ENCODE measurements at places on chromosomes 1 and 21.

DNA sequence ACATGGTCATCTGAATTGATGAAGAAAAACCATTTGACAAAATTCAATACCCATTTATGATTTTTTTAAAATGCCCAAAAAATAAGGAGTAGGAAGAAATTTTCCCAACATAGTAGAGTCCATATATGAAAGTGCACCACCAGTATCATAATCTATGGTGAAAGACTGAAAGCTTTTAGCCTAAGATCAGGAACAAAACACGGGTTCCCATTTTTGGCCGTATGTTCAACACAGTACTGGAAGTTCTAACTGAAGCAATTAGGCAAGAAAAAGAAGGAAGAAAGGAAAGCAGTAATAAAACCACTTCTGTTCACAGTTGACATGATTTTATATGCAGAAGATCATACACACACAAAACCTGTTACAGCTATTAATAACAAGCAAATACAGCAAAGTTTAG, 227.8 kb upstream of the RAB4A start:
- no peaks in the 10 kb centered on the region for H3K27me3 ChIP-seq
- no peaks in the 10 kb centered on the region for H3K36me3 ChIP-seq
- H3K4me1 ChIP-seq, result no peaks in the 10 kb centered on the region
- DNase-seq, result no peak

DNA sequence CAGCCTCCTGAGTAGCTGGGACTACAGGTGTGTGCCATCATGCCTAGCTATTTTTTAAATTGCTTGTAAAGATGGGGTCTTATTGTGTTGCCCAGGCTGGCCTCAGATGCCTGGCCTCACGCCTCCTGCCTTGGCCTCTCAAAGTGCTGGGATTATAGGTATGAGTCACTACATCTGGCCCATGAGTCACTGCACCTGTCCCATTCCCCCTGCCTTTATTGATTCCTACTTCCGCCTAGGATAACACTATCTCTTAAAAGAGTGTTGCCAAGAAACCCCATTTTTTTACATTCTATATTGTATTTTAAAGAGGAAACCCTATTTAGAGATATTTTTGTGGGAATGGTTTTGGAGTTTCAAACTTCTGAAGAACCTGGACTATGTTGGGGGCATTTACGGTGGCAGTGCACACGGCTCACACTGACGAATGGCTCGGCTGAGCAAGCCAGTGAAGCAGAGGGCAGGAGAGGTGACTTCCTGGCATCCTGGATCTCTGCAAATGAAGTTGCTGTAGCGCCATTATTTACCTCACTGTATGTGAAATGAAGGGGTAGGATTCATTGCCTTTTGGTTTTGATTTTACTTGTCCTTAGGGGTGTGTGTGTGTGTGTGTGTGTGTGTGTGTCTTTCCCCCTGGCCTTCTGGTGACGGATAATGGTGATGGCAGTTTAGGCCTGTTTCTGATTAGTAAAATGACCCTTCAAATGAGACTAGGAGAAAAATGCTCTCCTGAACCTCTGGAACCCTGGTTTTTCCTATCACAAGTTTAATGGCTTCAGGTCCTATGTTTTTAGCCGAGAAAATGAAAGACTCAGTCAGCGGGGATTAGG, 22.5 kb downstream of the KIF26B start:
- H3K4me1 ChIP-seq, result no peaks in the 10 kb centered on the region
- no peaks in the 10 kb centered on the region for H3K27me3 ChIP-seq
- no peak for DNase-seq
- H3K36me3 ChIP-seq, result no peaks in the 10 kb centered on the region
- H3K27ac ChIP-seq, result no peak overlapping the region

GRCh38 chr1:79549201-79549600, 542.7 kb upstream of the ADGRL4 start:
- H3K4me3 ChIP-seq, result no peak overlapping the region
- no peak overlapping the region for H3K27ac ChIP-seq
- H3K4me1 ChIP-seq, result no peaks in the 10 kb centered on the region
- no peaks in the 10 kb centered on the region for H3K36me3 ChIP-seq

DNA sequence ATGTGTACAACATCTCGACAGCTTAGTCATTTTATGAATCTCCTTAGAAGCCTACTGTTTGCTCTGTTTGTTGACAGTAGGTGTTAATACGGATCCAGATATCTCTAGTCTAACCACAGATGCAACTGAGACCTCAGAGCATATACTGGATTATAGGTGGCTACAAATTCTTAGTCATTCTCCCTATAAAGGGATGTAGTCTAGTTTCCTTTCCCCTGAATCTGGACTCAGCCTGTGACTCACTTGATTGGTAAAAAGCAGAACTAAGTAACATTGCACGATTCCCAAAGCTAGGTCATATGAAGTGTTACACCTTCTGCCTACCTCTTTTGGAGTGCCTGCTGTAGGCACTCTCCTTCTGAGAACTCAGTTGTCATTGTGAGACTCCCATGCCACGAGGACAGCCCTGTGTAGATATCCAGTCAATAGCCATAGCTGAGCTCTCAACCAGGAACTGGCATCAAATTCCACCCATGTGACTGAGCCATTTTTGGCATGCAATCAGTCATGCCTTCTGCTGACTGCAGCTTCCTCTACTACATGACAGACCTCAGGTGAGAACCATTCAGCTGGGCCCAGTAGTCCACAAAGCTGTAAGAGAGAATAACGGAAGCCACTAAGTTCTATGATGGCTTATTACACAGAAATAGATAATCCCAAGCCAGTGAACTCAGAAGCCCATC, 135.9 kb upstream of the CHRM3 start:
- no peak for DNase-seq
- H3K36me3 ChIP-seq, result no peaks in the 10 kb centered on the region
- no peak overlapping the region for H3K4me3 ChIP-seq

- H3K4me3 ChIP-seq, result no peak overlapping the region
- no peak overlapping the region for H3K27ac ChIP-seq
- no peak for DNase-seq
- no peaks in the 10 kb centered on the region for H3K27me3 ChIP-seq
- H3K36me3 ChIP-seq, result no peaks in the 10 kb centered on the region
Measured at GRCh38 chr1:212118872-212119260, 83.3 kb downstream of the DTL start.

DNA sequence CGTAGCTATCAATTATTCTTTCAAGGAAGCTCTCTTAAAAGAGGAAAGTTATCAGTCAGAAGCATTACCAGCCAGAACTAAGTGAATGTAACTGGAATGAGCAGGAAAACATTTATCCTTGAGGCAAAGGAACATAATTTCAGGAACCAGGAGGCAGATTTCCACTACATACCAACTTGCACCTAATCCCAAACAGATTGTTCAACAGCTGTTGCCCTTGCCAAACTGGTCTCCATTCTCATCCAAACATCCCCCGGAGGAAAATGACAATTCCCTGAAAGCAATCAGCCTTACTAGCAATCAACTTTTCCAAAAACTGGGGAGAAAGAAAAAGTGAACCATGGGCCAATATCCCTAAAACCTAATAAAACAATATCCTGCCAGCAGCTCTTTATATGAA, 35.0 kb downstream of the ENAH start:
- no peaks in the 10 kb centered on the region for H3K27me3 ChIP-seq
- no peak overlapping the region for H3K27ac ChIP-seq
- no peaks in the 10 kb centered on the region for H3K36me3 ChIP-seq
- H3K4me1 ChIP-seq, result peaks cover 5% of the 10 kb centered on the region
- H3K4me3 ChIP-seq, result no peak overlapping the region

GRCh38 chr1:107264561-107264960, 123.7 kb downstream of the NTNG1 start:
- H3K27ac ChIP-seq, result no peak overlapping the region
- no peaks in the 10 kb centered on the region for H3K4me1 ChIP-seq
- no peaks in the 10 kb centered on the region for H3K27me3 ChIP-seq
- H3K4me3 ChIP-seq, result no peak overlapping the region

DNA sequence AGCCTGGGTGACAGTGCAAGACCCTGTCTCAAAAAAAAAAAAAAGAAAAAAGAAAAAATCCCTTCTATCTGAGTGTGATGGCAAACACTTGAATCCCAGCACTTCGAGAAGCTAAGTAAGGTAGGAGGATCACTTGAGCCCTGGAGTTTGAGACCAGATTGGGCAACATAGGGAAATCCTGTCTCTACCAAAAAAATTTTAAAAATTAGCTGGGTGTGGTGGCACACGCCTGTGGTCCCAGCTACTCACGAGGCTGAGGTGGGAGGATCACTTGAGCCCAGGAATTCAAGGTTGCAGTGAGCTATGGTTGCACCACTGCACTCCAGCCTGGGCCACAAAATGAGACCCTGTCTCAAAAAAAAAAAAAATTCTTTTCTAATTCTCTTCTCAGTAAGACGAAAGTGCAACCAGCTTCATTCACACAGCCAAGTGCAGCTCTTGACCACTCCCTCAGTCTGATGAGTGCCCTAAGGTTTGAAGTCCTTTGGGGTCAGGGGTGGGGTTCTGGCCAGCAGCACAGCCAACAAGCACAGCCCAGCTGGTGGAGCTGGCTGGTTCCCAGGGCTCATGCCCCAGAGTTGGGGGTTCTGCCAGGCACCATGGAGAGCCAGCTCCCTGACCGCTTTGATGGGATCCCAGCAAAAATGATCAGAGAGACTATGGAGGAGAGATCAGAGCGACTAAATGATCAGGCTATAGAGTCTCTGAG, 8.0 kb downstream of the SLC2A5 start:
- no peaks in the 10 kb centered on the region for H3K27me3 ChIP-seq
- no peaks in the 10 kb centered on the region for H3K4me1 ChIP-seq
- H3K4me3 ChIP-seq, result no peak overlapping the region
- no peaks in the 10 kb centered on the region for H3K36me3 ChIP-seq

GRCh38 chr1:154386643-154387352, 18.3 kb upstream of the IL6R start:
- H3K4me1 ChIP-seq, result no peaks in the 10 kb centered on the region
- no peak for DNase-seq
- no peaks in the 10 kb centered on the region for H3K36me3 ChIP-seq
- H3K4me3 ChIP-seq, result no peak overlapping the region

- H3K27ac ChIP-seq, result no peak overlapping the region
- H3K4me3 ChIP-seq, result no peak overlapping the region
Measured at GRCh38 chr1:1833916-1834325, 55.7 kb upstream of the NADK start.

DNA sequence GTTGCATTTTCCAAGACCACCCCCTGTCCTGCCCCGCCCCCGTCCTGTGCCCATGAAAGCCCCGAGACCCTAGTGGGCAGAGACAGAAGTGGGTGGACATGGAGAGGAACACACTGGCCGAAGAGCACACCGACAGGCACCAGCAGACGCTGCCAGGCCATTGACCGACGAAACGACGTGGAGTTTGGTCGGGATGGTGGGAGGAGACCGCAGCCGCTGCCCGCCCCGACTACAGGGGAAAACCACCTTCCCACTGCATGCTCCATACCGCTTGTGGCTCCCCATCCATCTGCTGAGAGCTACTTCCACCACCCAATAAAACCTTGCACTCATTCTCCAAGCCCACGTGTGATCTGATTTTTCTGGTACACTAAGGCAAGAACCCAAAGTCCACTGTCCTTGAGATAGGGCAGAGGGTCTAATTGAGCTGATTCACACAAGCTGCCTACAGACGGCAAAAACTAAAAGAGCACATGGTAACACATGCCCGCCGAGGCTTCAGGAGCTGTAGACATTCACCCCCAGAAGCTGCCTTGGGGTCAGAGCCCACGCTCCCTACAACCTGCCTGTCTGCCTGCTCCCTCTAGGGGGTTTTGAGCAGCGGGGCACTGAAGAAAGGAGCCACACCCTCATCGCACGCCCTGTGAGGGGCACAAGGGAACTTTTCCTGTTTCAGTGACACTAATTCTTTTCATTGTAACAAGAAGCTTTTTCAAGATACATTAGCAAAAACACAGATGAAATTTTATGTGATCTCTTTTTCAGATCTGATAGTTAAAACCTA, 81.2 kb upstream of the RAB3GAP2 start:
- DNase-seq, result no peak
- no peak overlapping the region for H3K27ac ChIP-seq
- no peaks in the 10 kb centered on the region for H3K36me3 ChIP-seq
- H3K4me1 ChIP-seq, result no peaks in the 10 kb centered on the region
- no peaks in the 10 kb centered on the region for H3K27me3 ChIP-seq

DNA sequence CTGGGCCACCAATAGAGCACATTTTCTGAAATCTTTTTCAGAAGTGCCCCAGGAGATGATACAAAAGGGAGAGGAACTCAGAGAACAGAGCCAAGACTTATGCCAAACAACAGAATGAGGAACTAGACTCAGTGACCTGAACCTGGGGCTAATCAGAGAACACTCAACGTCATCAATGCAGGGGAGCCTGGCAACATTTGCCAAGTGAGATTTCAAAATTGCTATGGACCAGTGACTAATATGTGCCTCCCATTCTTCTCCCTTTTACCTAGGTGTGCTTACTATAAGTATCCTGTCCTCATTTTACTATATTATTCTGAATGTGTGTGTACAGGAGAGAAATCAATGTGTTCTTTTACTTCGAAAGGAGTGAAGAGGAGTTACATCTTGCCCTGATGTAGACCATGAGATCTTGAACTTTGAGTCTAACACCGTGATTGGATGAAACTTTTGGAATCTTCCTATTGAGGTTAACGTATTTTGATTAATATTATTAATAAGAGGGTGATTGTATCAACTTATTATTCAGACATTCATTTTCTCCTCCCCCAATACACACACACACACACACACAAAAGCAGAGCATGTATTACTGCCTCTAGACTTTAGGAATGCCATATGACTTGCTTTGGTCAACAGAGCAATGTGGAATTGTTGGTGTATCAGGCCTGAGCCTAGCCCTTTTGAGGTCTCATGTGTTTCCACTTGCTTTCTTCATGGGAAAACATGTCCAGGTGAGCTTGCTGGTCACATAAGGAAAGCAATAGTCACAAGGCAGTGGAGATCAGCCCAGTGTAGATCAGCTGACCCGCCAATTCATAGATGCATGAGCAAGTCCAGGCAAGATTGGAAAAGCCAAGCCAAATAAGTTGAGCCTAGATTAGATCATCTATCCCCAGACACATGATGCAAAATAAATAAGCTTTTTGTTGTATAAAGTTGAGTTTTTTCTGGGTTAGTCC, 80.3 kb upstream of the ETS2 start:
- H3K27ac ChIP-seq, result no peak overlapping the region
- no peaks in the 10 kb centered on the region for H3K36me3 ChIP-seq
- H3K27me3 ChIP-seq, result no peaks in the 10 kb centered on the region
- no peak for DNase-seq
- no peaks in the 10 kb centered on the region for H3K4me1 ChIP-seq

- H3K4me3 ChIP-seq, result no peak overlapping the region
- no peak for DNase-seq
- H3K4me1 ChIP-seq, result no peaks in the 10 kb centered on the region
- no peaks in the 10 kb centered on the region for H3K27me3 ChIP-seq
- H3K36me3 ChIP-seq, result no peaks in the 10 kb centered on the region
Measured at GRCh38 chr1:4710592-4711415, 56.4 kb downstream of the AJAP1 start.

- H3K4me1 ChIP-seq, result no peaks in the 10 kb centered on the region
- H3K27me3 ChIP-seq, result no peaks in the 10 kb centered on the region
- no peak overlapping the region for H3K4me3 ChIP-seq
- no peak overlapping the region for H3K27ac ChIP-seq
- no peak for DNase-seq
Measured at GRCh38 chr1:149979972-149980540, 30.5 kb downstream of the OTUD7B start.

DNA sequence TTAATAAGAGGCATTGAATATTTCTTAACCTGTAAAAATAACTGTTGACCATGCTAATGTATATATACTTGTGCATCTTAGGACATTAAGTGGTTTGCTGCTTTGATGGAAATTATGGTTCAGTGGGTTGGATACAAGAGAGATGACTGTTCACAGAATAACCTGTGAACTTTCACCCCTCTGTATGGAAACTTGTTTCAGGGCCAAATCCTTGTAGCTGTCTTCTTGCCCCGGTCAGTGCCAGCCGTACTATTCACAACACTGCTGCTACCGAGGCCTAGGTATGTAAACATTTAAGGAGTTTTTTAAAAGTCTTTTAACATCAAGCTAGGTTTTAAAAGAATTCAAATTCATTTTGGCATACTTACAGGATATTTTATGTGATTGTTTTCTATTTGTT, 16.1 kb downstream of the DONSON start:
- H3K27me3 ChIP-seq, result no peaks in the 10 kb centered on the region
- H3K27ac ChIP-seq, result no peak overlapping the region
- no peaks in the 10 kb centered on the region for H3K4me1 ChIP-seq
- no peak for DNase-seq

Data from aorta (tissue), 5 donors.